ENCODE measurements at places on chromosomes 6 and 20.

- peak; percentile 38 for DNase-seq
Measured at GRCh38 chr6:19301980-19302379, 535.2 kb upstream of the ID4 start.

- DNase-seq = no peak
Measured at GRCh38 chr6:16592223-16592911, 168.9 kb downstream of the ATXN1 start.

- no peak for DNase-seq
Measured at GRCh38 chr6:126127659-126128058, 141.3 kb downstream of the TRMT11 start.

GRCh38 chr6:105692613-105693215 is 289.8 kb upstream of the PREP start:
- DNase-seq = peak; percentile 20

DNA sequence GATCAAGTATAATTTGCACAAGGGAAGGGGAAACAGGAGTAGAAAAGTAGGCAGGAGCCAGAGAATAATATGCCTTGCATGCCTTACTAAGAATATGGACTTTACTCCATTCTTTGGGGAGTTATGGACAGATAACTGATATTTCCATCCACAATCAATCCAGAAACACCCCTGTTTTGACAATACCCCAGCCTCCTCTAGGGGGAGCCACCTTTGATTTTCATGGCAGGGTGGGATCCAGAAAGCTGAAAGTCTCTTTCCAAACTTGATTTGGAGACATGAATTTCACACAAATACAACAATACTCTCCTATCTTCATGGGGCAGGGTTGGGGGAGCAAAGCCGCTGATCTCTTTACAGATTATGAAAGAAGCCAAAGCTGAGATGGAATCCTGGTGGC is 404.1 kb downstream of the FOXA2 start:
- no peak for DNase-seq

DNA sequence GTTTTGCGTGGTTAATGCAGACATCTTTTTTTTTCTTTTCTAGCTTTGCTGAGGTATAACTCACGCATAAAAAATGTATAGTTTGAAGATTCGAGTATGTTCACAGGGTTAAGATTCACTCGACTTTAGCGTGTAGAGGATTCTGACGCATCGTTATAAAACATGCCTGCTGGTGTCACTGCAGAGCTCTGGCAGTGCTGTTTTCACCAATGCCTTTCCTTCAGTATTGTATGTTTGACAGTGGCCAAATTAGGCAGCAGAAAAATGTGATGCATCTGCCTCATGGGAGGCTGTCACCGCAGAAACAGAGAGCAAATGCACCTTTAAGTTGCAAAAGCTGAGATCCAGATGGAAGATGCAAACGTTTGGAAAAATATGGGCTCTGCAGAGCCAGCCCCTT is 18.0 kb upstream of the SIRPB2 start:
- DNase-seq = no peak

DNA sequence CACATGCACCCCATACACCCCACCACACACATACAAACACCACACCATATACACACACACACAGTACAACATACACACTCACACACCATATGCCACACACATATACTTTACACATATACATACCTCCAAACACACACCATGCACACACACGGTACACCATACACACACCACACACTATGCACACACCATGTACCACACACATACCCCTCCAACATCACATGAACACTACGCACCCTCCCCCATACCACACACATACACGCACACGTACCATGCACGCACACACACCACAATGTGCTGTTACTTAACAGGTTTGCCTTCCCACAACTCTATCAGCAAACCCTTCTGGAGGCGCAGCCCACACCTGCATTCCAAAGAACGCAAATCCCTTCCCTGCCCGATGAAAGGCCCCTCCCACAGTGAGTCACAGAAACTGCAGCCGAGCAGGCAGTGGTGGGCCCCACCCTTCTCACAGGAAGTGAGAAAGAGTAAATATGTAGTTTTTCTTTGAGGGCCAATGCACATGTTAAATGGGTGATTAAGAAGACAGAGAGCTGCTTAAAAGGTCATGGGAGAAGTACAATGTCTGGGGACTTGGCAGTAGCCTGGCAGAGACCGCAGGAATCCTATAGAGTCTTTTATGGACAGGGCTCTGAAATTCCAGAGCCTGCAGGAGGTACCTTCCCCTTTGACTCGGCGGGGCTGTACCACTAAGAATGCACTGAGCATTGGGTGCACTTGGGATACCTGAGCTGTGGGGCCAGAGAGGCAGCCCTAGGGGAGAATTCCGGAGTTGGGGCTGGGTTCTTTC is 34.1 kb upstream of the EZR start:
- DNase-seq = no peak

DNA sequence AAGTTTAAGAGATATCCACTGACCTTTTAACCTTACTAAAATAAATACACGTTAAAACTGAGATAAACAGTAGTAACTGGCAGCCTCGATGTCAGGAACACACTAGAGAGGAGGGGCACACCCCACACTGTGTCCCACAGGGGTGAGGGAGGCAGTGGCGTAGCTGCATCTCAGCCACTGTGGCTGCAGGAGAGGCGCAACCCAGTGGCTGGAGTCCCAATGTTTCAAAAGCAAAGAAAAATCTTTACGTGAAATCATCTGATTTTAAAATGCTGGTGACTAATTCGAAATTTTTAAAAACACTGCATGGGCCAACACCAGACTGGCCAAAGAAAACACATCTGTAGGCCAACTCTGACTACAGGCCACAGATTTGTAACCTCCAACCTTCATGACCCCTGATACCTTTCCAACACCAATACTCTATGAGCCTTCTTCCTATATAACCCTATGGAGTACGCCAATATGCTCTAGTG is 54.7 kb downstream of the TRAM2 start:
- DNase-seq = no peak

GRCh38 chr6:136846046-136846445 is 23.7 kb downstream of the PEX7 start:
- peak; percentile 3 for DNase-seq
